Thyroid gland (tissue), 4 donors: ENCODE measurements at places on chromosomes 7 and 10. TPM values are rescaled to one million over a fixed set of nuclear protein-coding genes. Genes with fewer than 3 reads are reported as not detected.
A peak's percentile ranks its signal among the peaks of the same experiment; 100 is the strongest.

The ZNF425 gene
- total RNA-seq = 3.8 TPM

The AKR1C8 gene
- not detected for total RNA-seq

GRCh38 chr7:142418326-142418725 is 160.5 kb upstream of the PRSS58 start:
- no peak overlapping the region for H3K4me3 ChIP-seq
- H3K27ac ChIP-seq = no peak overlapping the region
- no peak for DNase-seq

DNA sequence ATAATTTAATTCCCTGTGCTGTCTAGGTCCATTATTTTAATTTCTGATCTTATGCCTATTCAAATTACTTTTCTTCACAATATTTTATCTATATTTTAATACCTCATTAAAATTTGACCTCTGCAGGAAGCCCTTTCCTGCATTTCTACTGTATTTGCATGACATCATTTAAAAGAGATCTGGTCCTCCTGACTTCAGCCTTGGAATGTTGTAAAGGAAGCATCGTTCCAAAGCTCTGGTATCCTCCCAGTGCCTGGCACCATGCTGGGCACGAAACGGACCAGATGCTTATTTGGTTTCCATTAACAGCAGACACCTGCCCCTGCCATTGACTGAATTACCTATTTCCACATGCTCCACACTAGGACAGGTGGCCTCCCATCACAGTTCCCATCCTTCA is 247.5 kb downstream of the KLF6 start:
- H3K36me3 ChIP-seq = no peaks in the 10 kb centered on the region
- no peak overlapping the region for H3K4me3 ChIP-seq
- no peak for DNase-seq
- H3K27me3 ChIP-seq = no peaks in the 10 kb centered on the region
- H3K27ac ChIP-seq = no peak overlapping the region

GRCh38 chr7:151157645-151158329 is 9.7 kb downstream of the GBX1 start:
- H3K27ac ChIP-seq = no peak overlapping the region
- H3K4me1 ChIP-seq = no peaks in the 10 kb centered on the region
- H3K36me3 ChIP-seq = no peaks in the 10 kb centered on the region
- H3K27me3 ChIP-seq = no peaks in the 10 kb centered on the region
- DNase-seq = no peak

DNA sequence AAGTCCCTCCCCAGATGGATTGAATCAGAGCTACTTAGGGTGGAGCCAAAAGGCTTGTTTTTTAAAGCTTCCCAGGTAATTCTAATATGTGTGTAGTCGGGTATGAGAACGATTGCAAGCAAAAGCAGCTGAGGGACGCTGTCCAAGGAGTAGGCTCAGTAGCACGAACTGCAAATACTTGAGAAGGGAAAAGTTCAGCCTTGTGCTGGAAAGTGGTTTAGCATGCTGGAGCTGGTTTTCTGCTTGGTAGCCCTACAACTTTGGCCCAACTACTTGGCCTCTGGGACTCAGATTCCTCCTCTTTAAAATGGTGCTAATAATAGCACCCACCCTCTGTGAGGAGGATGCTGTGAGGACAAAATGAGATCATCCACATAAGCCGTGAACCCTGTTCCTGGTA is 76.2 kb downstream of the AHR start:
- H3K27ac ChIP-seq = no peak overlapping the region
- H3K4me1 ChIP-seq = no peaks in the 10 kb centered on the region
- H3K36me3 ChIP-seq = no peaks in the 10 kb centered on the region
- H3K27me3 ChIP-seq = no peaks in the 10 kb centered on the region
- DNase-seq = no peak

DNA sequence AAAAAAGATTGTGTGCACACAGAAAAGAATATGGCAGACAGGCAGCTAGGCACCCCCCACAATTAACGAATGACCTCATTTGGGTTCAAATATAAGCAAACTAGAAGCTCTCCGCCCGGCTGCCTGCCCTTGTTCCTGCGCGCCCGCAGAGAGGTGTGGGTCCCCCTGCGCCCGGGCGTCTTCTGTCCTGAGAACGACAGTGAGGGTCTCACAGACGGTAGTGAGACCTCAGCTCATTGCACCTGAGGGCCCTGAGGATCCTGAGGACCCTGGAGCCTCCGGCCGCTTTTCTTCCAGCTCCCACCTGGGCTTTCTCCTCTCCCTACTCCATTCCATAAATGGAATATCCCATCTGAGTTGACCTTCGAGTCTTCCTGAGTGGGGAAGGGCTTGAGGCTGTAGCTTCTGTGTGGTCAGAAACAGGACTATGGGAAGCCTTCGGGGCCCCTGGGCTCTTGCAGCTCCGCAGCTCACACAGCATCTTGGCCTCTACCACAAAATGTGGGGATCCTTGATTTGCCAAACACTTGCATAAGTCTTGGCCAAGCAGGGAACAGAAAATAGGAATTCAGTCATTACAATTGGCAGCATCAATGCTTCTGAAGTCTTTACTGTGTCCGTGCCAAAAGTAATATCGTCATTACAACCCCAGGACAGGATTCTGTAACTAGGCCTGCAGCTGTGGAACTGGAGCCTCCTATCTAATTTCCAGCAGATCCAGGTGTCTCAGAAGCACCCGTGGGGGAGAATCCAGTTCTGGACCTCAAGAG is 43.8 kb downstream of the JAKMIP3 start:
- no peaks in the 10 kb centered on the region for H3K36me3 ChIP-seq
- H3K27ac ChIP-seq = no peak overlapping the region
- H3K27me3 ChIP-seq = no peaks in the 10 kb centered on the region
- no peak overlapping the region for H3K4me3 ChIP-seq
- DNase-seq = no peak
- peaks cover 5% of the 10 kb centered on the region for H3K4me1 ChIP-seq

DNA sequence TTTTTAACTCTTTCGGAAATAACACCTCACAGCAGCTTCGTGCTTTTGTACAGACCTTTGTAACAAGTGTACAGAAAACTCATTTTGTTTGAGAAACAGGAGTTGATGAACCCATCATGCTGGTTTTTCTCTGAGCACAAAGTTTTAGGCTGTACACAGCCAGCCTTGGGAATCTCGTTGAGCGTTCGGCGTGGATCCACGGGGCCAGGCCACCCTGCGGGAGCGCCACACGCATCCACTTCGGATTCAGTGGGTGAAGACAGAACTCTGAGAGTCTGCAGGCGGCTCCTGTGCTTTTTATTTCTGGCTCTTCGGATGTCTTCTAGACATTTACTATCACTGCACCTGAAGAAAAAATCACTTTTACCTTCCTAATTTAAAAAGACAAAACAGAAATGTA is 131.2 kb downstream of the SMURF1 start:
- H3K4me1 ChIP-seq = no peaks in the 10 kb centered on the region
- no peak overlapping the region for H3K4me3 ChIP-seq
- H3K27me3 ChIP-seq = no peaks in the 10 kb centered on the region
- DNase-seq = peak; percentile 0
